ENCODE measurements at places on chromosomes 11 and 22. TPM values are rescaled to one million over a fixed set of nuclear protein-coding genes. Genes with fewer than 3 reads are reported as not detected.

JOSD1 gene
- 75.4 TPM for total RNA-seq

KCNJ1 gene
- total RNA-seq, result not detected

OR52I2 gene
- total RNA-seq, result not detected

MAP6 gene
- 13.3 TPM for total RNA-seq

SLC25A18 gene
- total RNA-seq, result 0.92 TPM

PDE3B gene
- 7.5 TPM for total RNA-seq

PGA5 gene
- total RNA-seq, result not detected

KCNK7 gene
- total RNA-seq, result 1.1 TPM

Measured in mucosa of gallbladder (tissue), 1 donor.